ENCODE measurements at places on chromosomes 1 and 21.

DNA sequence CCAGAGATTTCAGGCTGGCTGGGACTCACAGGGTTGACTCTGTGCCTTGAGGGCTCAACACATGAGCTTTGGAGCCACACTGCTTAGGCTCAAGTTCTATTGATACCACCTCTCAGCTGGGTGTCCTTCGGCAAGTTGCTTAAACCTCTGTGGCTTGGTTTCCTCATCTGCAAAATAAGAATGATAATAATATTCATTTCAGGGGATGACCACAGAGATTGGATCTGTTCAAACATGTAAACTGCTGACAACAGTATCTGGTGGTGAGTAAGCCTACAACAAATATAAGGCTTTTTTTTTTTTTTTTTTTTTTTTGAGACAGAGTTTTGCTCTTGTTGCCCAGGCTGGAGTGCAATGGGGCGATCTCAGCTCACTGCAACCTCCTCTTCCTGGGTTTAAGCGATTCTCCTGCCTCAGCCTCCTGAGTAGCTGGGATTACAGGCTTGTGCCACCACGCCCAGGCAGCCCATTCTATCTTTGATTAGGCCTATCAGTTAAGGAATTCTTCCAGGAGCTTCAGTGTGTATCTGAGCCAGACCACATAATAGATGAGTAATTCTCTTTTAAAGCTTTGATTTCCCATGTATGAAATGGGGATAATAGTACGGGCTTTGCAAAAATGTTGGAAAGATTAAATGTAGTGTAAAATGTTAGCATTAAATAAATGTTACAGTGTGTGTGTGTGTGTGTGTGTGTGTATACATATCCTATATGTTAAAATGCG, 437.6 kb downstream of the PRDM2 start:
- DNase-seq, result no peak

DNA sequence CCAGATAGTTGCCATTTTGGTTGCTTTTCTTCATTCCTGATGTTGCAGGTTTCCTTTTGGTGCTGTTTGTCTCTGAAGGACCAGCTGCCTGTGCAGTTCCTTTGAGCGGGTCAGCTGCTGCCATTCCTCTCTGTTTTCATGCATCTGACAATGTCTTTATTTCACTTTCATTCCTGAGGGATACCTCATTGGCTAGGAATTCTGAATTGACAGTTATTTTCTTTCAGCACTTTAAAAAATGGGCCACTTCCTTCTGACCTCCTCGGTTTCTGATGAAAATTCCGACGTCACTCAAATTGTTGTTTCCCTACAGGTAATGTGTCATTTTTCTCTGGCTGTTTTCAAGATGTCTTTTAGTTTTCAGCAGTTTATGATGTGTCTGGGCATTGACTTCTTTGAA, 24.8 kb downstream of the CCSAP start:
- no peak for DNase-seq

- no peak for DNase-seq
These were observed 108.9 kb downstream of the LBR start for GRCh38 chr1:225318706-225319575.

DNA sequence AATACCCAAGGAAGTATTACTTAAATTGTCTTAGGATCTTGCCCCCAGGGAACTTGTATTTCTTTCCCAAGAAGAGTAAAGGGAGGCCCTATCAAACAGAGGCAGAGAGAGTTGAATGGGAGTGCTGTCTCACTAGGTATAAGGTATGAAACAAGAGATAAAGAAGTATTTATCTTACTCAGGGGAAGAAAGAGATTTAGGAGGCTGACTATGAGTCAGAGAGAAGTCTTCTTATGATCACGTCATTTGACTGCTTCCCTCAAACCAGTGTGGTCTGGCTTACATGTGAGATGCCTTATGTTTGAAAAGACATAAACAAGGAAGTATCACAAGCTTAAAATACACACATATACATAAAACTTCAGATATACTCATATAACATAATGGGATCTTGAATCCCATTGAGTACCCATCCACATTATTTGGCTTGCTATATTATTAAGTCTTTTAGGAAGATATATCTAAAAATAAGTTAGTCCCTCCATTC, 29.6 kb downstream of the DUSP10 start:
- DNase-seq, result no peak

- DNase-seq, result no peak
These were observed 19.7 kb upstream of the DEGS1 start for GRCh38 chr1:224163311-224163710.

GRCh38 chr1:169072945-169073725, 33.4 kb upstream of the ATP1B1 start:
- no peak for DNase-seq

GRCh38 chr1:29282924-29283803, 46.8 kb downstream of the PTPRU start:
- peak; percentile 42 for DNase-seq

GRCh38 chr1:3663999-3664699, 11.8 kb downstream of the TP73 start:
- no peak for DNase-seq

- DNase-seq, result no peak
These were observed 42.2 kb upstream of the TTC39A start for GRCh38 chr1:51372561-51372960.

DNA sequence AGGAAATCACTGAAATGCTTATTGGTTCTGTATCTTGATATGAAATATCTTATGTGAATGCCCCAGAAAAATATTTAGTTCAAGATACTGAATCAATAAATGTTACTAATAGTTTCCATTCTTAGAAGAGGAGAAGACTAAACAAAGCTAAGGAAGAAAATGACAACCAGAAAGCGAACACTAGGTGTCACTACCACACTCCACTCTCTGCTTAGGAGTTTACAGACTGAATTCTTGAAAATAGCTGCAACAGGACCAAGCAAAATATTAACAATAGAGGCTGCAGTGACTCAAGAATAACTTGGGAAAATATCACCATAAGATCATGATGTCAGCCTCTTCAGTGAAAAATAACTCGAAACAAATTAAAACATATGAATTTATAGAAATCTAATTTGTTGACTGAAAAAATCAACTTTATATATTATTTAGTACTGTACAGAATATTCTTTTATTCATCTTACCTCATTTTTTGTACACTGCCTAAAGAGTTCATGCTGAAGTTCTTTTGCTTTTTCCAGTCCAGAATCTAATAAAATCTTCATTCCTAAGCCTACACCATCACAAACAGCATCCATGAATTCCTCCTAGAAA, 61.6 kb downstream of the KIF14 start:
- DNase-seq, result no peak

DNA sequence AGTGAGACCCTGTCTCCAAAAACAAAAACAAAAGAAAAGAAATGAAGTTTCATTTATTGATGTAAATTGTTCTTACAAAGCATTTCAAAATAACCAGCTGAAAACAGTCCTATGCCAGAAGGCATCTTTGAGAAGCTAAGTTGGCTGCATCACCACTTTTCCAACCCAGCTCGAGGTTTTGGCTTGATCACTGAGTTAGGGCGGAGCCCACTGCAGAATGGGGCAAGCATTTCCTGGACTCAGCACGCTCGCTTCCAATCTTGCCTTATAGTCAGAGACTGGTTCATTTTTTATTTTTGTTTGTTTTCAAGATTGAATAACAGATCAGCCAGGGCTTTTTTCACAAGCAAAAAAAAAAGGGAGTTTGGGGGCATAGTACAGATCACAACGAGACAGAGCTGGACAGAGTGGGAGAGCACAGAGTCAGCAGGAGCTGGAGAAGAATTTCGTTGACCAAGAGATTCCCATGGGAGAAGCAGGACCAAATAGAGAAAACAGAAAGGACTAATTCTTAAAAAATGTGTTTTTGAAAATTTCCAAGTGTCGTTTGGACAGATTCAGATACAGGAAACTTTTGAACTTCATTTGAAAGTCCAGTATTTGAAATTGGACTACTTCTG, 23.5 kb upstream of the COL6A1 start:
- no peak for DNase-seq

Data from stimulated activated CD4-positive, alpha-beta T cell treated with anti-CD3 and anti-CD28 coated beads, TNF-alpha, amount 100 ng/mL, for 24 hours (primary cell).